ENCODE measurements at places on chromosomes 3 and 15.
A peak's percentile ranks its signal among the peaks of the same experiment; 100 is the strongest.

- DNase-seq = no peak
Measured at GRCh38 chr3:145055375-145056076, 1083.9 kb downstream of the DIPK2A start.

GRCh38 chr3:98812851-98813374, 49.8 kb downstream of the ST3GAL6 start:
- DNase-seq = peak; percentile 70

DNA sequence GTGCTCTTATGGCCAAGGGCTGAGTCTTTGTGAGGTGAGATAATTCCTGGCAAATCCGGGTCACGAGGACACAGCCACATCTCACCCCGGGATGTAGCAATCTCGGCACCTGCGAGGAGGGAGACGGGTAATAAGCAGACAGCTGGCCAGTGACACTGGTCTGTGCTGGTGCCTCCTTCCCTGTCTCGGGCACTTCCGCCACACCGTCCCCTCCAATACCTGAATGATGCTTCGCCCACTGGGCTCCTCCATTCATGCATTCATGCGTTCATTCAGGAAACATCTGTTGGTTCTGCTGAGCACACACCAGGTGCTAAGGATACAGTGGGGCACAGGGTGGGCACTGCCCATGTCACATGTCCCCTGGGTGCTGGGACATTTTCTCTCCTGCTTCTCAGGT, 60.1 kb downstream of the ATP10A start:
- no peak for DNase-seq

DNA sequence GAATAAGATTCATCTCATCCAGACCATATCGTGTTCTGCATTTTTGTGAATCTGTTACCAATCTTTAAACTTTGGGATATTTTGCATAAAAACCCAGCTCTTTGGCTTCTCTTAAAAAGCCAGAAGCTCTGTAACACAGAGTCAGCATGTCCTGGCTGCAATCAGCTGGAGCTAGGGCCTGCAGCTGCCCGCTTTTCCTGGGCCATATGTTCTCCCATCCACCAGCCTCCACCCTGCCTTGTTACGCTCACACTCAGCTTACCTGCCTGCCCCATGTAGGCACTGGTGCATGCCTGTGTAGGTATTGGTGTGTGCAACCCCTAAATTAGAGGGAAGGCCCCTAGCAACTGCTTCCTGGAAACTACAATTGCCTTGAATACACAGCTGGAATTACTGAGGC, 48.2 kb downstream of the CRYGS start:
- no peak for DNase-seq

DNA sequence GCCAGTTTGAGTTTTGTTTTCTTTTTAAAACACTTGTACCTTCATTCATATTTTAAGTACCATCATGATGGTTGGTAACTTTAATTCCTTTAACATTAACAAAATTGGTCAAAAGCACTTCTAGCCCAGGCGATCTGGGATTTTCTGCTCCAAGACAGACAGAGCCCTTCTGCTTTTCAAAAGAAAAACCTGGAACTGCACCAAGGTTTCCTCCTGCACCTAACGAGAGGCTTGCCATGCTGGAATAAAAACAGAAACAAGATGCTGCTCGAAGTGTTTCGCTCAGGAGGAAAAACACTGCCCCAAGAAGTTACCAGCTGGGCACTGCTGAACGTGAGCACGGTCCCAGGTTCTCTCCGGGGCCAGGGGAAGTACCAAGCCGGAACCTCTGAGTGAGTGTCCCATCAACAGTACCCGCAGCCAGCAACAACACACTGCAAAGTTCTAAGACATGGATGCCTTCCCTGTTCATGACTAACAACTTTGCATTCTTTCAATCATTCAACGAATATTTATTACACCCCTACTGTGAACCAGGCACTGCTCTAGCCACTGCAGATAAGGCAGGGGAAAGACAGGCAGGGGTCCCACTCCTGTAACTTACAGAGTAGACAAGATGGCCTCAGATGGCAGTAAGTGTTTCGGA, 98.8 kb downstream of the XXYLT1 start:
- no peak for DNase-seq

- no peak for DNase-seq
Measured at GRCh38 chr15:66820481-66821176, 118.6 kb downstream of the SMAD6 start.

DNA sequence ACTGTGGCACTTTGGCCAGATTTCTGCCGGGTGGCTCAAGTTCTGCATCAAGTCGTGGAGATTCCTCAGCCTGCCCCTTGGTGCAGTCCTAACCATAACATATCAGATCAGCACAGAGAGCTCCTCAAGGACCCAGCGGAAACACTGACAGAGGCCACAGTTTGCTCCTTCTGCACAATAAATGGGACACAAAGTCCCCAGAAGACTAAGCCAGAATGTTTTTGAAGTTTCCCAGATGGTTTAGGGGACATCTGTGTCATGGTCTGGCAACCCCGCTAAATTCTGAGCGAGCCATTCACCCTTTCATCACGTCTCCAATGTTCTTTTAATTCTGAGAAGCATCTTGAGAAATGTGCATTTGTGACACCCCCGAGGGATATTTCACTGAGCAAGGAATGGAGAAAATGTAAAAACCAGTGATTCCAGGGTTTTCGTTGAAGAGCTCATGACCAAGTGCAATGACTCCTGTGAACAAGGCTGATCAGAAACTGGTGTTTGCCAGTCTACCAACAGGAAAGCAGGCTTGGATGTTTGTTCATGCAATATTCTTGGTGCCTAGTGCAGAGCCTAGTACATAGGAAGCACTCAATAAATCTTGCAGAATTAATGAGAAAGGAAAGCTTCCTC, 64.8 kb upstream of the LMCD1 start:
- no peak for DNase-seq

DNA sequence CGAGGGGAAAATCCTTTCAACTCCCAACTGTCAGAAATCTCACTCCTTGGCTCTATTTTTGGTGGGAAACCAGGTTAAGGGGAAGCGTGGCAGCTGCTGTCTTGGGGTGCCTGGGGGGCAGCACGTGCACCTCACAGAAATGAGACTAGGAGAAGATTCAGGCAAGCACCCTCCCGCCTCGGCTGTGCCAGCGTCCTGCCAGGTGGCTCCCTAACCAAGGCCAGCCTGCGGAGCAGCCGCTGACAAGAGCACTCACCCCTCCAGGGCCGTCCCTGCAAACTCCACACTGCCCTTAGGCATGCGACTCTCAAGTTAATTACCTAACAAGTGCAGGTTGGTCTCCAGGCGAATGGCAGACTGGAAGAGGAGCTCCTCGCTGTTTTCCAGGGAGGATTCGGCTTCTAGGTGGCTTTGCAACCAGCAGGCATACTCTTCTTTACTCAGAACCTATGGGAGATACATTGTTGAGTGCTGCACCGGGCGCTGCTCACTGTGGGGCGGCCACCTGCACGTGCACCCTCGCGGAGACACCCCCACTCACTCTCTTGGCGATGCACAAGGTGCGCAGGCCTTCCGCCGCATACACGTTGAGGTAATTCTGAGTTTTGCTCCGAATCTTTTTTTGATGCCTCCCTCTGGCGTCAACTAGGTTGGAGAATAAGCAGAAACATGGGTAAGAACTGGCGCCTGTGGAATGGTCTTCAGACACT, 155.3 kb downstream of the ATP10A start:
- DNase-seq = no peak

GRCh38 chr3:143991713-143992112, 20.1 kb downstream of the DIPK2A start:
- DNase-seq = no peak

DNA sequence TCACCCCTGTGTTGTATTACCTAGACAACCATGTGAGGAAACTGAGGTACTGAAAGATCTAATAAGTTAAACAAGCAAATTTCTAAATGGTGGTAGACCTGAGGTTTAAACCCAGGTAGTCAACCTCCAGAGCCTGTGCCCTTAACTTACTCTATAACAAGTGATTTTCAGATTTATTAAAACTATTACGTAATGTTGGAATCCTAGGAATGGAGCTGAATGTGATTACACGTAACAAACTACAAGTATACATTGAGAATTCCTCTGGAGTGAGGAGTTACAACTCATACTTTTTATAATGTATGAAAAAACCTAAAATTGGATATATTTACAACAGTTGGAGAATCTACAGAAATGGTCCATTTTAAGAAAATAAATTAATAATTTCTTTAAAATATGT, 18.0 kb downstream of the FAM98B start:
- no peak for DNase-seq
